T-helper 2 cell (primary cell): ENCODE measurements at places on chromosomes 4 and X.

GRCh38 chrX:131830400-131831184 is 192.5 kb upstream of the STK26 start:
- no peak for DNase-seq

- DNase-seq: no peak
These were observed 101.3 kb downstream of the TSPAN7 start for GRCh38 chrX:38662640-38663039.

DNA sequence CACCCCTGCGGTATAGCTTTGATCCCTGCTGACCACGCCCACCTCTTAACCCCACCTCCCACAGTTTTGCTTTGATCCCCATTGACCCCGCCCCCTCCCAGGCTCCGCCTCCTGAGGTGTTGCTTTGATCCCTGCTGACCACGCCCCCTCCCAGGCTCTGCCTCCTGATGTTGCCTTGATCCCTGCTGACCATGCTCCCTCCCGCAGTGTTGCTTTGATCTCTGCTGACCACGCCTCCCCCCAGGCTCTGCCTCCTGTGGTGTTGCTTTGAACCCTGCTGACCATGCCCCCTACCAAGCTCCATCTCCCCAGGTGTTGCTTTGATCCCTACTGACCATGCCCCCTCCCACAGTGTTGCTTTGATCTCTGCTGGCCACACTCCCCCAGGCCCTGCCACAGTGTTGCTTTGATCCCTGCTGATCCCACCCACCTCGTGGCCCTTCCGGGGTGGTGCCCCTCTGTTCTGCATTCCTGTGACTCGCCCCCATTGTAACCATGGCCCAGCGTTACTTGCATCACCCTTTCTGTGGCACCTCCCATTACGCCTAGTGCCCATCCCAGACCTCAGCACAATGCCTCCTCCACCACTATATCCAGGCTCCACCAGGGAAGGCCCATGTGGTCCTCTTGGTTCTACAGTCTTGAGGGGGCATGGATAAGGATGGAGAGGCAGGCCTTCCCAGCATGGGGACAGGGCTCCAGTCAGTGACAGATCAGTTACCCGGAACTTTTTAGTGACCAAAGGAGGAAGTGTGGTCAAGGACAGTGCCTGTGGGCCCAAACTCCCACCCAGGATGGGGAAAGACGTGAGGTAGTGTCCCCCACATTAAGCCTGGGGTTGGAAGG is 70.8 kb downstream of the ADRA2C start:
- DNase-seq: no peak

DNA sequence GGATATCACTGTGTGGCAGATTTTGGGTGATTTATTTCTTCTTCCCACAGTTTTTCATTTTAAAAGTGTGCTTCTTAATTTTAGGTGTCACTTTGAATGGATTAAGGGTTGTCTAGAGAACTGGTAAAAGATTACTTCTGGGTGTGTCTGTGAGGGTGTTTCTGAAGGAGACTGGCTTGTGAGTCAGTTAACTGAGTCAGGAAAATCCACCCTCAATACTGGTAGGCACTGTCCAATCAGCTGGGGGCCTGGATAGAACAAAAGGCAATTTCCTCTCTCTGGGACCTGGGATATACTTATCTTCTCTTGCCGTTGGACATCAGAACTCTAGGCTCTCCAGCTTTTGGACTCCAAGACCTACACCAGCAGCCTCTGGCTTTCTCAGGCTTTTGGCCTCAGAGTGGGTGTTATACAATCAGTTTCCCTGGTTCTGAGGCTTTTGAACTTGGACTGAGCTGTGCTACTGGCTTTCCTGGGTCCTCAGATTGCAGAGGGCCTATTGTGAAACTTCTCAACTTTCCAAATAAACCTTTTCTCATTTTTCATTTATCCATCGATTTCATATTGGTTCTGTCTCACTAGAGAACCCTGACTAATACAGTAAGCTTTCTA is 413.1 kb downstream of the GBA3 start:
- DNase-seq: no peak

DNA sequence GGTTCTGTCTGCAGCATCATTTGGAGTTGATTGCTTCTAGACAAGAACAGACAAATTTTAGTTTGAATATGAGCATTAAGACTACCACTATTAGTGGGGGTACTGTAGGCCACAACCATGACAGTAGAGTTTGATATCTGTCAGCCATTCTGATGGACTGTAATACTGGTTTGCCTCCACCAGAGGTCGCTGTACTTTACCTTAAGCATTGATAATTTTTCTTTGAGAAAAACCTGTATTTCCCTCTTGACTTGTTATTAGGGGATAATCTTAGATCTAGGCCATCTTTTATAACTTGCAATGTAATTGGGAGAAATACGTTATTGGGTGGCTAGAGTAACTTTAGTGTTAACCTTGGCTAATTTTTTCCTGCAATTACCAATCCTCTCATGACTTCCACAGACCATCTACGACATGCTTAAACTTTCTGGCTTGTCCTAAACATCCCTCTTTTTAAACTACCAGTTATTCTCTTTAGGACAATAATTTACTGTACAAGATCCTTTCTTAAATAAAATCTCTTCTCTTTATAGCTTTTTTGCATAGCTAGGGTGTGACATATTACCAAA is 562.4 kb downstream of the MAGEB5 start:
- no peak for DNase-seq

GRCh38 chrX:44227991-44228390 is 115.5 kb downstream of the EFHC2 start:
- DNase-seq: no peak

- DNase-seq: no peak
These were observed 1485.5 kb downstream of the TECRL start for GRCh38 chr4:62923783-62924182.

- no peak for DNase-seq
These were observed 42.0 kb downstream of the PHKA2 start for GRCh38 chrX:18941896-18942295.

DNA sequence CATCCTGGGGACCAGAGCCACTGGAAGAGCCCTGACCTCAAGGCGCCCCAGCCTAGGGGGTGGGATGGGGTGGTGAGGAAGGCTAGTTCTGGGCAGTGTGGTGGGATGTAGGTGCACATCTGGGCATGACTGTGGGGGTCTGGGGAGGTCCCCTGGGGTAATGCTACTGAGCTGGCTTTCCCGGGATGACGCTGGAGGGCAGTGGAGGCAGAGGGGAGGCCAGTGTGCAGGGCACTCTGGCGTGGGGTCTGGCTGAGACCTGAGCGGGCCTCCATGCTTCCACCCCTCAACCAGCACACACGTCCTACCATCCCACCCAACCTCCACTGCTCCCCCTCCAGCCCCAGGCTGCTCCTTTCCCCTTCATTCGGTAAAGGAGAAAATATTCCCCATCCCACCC is 4.8 kb upstream of the SH3BP2 start:
- DNase-seq: no peak

DNA sequence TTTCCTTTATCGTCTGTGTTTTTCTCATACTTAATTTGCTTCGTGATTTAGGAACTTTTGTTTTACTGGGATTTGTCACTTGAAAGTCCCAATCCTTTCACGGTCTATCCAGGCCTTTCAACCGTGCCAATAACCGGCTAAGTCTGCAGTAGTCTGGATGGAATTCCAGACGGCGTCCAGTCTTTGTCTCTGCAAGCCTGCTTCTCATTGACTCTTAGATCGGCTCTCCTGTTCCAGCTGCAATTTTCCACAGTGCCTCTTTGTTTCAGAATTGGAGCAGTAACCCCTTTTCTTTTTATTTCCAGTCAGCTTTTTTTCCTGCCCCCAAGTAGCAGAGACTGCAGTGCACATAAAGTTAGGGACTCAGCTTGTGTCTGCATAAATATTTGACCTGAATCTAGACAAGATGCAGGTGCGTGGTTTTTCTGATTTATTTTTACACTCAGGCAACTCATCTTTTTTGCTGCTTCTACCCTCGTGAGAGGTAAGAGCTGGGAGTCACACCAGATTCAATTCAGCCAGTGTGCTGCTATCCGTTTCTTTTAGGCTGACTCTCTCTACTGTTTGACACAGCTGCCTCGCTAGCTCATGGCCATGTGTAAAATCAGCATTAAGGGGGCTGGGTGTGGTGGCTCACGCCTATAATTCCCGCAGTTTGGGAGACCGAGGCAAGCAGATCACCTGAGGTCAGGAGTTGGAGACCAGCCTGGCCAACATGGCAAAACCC is 37.4 kb upstream of the DHRSX start:
- DNase-seq: no peak

- DNase-seq: no peak
These were observed 958.1 kb upstream of the GRID2 start for GRCh38 chr4:91345632-91346031.

GRCh38 chr4:93179044-93179443 is 649.5 kb upstream of the ATOH1 start:
- no peak for DNase-seq

DNA sequence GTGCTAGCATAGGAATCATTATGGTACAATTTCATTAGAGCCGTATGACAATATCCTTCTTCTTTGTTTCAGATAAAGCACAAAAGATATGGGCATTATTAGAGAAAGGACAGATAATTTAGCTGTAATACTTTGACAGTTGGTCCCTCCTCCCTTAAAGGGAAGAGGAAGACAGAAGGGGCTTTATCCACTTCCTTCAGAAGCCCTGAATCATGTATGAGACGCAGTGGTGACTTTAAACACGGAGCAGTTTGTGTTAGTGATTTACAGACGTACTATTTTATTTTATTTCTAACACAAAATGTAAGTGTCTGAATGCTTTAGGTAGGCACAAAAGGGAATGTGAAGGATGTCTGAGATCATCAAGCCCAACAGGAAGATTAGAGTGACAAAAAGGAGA is 467.7 kb downstream of the IL15 start:
- no peak for DNase-seq

- no peak for DNase-seq
These were observed 35.6 kb upstream of the ADRA2C start for GRCh38 chr4:3730422-3731190.

DNA sequence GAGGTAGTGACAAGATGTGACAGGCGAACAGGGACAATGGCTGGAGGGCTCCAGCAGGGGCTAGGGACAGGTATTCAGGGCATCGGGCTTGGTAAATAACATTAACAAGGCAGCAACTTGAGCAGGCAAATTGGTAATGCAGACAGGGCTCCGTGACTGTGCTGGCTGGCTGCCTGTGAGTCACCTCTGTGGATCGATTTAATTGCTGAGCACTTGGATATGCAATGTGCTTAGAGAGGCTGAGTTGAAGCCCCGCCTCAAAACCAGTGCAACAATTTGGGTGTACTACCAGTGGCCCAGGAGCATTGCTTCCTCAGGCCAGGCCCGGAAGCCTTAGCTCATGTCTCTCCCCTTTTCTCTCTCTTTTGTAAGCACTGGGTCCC is 19.5 kb downstream of the CNGA2 start:
- DNase-seq: no peak

DNA sequence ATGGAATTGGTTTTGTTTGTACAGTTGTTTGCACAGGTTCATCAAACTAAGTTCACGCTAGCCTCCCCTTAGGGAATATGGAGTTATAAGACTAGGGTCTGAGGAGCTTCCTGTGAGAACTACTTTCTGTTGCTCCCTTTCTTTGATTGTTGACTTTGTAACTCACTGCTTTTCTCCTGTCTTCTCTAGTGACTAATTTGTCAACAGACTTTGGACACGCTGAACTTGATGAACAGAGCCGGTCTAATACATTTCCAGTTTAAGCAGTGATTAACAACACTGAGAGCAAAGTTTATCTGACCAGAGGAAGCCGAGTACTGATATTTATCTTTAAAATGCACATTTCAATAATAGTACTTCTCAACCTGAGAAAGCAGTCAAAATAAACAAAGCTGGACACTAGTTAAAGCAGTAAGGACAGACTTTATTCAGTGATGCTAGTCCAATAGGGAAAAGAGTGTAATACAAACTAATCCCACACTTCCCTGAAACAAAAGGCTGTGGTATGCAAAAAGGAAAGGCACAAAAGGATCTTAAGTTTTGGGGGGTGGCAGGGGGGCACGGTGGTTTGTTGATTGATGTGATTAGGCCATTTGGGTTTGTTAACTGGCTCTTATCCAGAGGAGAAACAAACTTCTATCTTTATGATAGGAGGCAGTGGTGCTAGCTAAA is 2.7 kb upstream of the NUDT9 start:
- DNase-seq: no peak

DNA sequence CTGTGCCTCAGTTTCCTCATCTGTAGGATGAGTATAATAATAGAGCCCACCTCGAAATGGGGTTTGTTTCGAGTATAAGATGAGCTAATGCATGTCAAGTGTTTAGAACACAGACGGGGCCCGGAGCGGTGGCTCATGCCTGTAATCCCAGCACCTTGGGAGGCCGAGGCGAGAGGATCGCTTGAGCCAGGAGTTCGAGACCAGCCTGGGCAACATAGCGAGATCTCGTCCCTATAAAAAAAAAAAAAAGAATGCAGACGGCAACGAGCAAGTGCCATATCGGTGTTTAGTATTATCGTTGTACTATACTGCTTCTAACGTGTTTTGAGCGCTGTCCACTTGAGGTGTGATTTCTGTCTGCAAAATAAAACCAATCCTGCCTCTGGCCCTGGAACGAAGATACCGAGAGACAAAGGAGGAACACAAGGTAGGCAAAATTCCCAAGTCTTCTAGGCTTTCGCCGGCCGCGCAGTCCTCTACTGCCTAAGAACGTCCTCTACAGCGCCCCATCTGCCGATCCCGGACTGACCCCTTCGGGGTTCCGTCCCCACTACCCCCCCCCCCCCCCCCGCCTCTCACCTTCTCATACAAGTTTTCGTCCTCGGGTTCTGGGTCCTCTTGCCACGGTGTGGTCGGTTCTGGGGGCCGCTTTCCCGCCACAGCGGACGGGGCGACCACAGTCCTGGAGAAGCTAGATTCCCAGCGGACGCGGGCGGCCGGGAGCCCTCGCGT is 442 bp downstream of the NDUFB11 start:
- no peak for DNase-seq

DNA sequence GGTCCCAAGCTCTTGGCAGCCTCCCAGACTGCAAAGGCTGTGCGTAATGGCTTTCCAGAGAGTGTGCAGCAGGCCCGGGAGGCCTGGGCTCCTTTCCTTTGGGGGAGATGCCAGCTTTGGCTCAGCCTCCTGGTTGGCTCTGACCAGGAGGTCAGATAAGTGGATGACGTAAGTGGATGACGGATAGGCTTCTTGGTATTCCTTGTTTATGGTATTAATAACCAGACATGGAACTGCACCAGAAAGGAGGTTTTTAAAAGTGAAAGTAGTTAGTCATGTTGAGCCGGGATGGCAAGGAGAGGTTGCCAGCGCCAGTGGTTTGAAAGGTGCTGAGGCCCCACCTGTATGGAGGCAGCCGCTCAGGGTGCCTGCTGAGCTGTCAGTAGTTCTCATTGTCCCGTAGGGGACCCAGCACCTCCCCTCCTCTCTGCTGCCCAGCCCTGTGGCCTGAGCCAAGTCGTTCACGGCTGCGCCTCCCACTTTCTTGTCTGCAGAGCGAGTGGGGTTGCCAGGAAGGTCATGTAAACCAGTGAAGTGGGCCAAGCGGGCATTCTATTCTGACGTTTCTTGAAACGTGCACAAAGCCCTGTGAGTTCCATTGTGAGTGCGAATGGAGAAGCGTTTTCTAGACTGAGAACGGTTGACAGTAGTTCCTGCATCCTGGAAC is 28.7 kb upstream of the STOX2 start:
- DNase-seq: no peak

DNA sequence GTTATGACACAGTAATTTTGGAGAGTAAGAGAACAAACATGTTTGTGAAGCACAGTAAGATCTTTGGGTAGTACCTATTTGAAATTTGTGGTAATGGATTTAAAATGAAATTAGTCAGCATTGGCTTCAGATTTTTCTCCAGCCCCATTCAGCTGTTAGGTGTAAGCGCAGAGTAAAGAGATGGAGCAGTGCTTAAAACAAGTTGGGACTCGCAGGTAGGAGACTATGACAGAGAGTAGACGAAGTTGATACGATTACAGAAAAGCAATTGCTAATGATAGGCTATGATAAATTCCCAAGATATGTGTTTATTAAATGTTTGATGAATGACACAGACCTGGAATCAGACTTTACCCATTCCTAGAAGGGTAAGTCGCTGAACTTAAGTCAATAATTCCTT is 72.6 kb downstream of the CHIC2 start:
- DNase-seq: no peak
